ENCODE measurements at places on chromosomes 7 and 10.

DNA sequence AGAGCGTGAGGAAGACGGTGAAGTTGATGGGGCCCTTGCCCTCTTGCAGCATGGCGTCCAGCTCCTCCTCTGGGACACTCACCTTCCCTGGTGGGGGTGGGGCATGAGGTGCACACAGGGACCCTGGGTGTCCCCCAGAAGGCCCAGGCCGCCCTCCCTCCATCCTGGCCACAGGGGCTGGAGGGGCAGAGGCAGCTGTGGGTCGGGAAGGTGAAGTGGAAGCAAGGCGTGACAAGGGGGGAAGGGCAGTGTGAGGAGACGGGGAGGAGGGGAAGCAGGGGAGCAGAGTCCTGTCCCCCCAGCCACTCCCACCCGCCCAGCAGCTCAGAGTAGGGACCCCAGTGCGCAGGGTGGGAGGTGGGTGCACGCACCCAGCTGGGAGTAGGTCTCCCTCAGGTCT lies 791 bp downstream of the MYL7 start:
- DNase-seq, result no peak

DNA sequence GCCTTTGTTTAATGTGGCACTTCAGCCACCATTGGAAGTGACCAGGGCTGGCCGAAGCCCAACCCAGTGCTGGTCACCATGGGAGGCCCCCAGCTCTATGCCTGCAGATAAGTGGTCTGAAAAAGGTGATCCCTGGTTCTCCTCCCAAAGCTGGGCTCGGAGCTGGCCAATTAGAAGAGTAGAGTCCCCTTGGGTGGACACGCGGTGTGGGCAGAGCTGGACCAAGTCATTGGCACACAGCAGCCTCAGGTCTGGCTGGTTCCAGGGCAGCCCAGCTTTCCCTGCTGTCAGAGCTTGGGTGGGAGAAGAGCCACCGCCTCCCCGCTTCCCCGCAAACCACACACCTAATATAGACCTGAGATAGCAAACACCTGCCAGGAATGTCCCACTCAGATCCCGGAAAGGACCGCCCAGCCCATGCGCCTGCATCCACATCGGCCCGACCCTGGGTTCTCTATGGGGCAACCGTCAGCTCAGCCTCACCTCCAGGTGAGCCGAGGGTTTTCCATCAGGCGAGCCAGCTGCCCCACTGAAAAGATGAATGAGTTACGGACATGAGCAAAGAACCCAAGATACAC lies 84.3 kb downstream of the TCERG1L start:
- no peak for DNase-seq

DNA sequence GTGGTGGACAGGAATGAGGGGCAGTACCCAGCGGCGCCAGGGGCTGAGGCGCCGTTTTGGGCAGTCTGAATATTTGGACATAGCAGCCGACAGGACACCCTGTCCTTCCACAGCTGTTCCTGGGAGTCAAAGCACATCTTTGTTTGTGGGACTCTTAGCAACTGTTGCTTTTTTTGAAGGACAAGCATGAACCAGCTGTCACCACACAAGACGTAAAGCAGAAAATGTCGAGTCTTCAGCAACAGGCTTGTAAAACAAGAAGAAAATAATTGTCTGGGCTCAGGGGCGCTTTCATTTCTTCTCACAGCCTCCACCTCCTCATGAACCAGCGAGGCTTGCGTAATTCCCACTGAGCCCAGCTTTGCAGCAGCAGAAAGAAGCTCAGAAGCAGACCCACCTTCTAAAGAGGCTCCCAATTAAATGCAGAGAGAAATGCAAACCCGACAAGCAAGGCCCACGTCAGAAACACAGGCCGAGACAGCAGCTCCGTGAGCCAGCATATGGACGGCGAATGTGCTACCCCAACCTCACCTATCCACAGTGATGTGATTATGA lies 68.9 kb upstream of the DNAAF5 start:
- DNase-seq, result no peak

- DNase-seq, result no peak
Measured at GRCh38 chr10:6012121-6012905, 35.0 kb upstream of the IL15RA start.

- no peak for DNase-seq
Measured at GRCh38 chr7:111832174-111832573, 269.9 kb upstream of the IMMP2L start.

DNA sequence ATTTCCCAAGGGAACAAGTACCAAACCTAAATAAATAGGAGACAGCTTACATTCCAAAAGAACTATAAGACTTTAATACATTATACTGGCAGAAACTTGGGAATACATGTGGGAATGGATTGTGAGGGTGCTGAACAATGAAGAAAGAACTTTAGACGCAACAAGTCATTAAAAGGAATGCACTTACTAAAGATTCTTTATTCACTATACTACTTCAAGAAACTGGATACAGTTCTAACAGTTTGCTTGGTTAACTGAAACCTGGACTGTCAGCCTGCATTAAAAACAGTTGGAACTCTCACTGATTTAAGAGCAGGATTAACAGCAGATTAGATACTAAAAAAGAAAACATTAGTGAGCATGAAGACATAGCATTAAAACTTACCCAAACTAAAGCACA lies 12.0 kb downstream of the CACUL1 start:
- DNase-seq, result no peak

DNA sequence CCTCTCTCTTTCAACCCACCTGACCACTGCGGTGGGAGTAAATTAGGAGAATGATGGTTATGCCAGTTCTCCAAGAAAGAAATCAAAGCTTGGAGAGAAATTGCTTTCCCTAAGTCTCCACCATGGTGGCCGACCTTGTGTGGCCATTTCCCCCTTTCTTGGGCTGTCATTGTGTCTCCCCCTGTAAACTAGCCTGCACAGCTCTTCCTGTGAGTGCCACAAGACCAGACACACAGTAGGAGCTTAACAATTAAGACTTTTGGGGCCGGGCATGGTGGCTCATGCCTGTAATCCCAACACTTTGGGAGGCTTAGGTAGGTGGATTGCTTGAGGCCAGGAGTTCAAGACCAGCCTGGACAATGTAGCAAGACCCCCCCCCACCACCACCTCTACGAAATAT lies 18.9 kb upstream of the LIMK1 start:
- no peak for DNase-seq

DNA sequence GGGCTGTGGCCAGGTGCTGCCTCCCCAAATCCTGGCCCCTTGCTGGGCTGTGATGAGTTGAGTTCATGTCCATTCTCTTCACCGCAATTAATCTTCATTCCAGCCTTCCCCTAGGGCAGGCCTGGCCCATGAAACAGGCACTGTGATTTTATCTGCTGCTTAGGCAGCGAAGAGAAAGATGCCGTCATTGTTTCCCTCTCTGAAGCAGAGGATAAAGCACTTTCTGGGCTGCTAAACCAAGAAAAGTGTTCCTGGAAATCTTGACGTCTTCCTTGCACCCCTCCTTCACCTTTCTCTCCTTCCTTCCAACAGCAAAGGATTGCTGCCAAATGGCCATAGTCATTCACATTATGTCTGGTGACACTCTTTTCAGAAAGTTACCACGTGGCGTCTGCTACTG lies 265.9 kb downstream of the ZEB1 start:
- DNase-seq, result no peak

GRCh38 chr7:150877536-150877935 lies 25.2 kb downstream of the AOC1 start:
- DNase-seq, result no peak

- no peak for DNase-seq
Measured at GRCh38 chr7:115116773-115117715, 195.2 kb downstream of the MDFIC start.

DNA sequence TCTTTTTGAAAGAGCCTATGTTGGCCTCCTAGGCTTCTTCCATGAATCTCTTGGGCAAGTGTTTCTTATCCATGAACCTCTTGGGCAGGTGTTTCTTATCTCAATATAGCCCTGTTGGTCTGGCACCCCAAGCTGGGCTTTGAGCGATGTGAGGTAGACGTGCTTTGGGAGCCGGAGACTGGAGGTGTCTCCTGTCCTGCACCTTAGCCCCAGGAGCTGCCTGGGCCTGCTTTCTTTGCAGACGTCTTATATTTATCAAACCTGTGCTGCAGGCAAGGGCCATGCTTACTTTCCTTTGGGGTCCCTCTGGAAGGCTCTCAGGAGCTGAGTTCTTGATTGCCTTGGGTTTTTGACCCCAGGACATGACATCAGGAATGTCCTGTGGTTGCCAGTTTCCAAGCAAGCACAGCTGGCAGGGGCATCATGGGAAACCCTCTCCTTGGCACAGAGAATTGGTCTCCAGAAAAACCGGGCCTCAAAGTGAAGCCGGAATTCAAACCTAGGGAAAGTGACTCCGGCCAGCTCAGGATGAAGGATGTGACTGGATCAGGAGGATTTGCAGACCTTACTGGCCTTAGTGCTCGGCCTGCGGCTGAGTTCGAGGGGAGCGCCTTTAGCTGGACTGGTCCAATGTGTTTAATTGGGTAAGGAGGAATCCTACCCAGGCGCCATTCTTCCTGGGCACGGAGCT lies 2.8 kb downstream of the JAKMIP3 start:
- DNase-seq, result no peak

DNA sequence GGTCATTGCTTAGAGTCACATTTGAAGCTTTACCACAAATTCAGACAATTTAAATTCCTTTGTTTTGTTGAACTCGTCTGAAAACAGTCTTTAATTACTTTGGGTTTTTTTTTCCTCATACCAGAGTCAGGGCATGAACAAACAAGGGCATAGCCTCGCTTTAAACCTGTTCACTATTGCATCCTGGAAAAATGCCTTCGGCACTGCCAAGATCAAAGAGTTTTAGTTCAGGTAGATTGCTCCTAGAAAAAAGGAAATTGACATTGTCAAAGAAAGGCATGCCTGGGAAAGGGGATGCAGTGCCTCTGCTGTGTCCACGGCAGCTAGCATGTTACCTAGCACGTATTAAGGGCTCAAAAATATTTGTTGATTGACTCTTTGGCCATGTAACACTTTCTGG lies 235.1 kb downstream of the ARHGAP21 start:
- DNase-seq, result no peak

DNA sequence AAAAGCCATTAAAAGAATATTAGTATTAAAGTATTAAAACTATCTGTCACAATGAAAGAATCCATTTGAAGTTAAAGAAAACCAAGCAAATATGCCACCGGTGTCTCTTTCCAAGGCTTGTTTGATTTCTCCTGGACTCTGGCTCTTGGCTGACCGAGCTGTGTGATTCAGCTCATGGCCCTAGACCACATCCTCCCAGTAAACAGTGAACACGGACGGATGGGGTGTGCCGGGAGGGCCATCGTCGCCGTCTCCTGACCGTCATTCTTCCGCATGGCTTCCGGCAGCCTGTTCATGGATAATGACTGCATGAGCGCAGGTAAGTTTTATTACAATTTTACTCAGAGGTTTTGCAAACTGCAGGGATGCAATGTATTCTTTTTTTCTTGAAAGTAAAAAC lies 218.5 kb downstream of the DNAJB6 start:
- no peak for DNase-seq

- DNase-seq, result peak; percentile 21
Measured at GRCh38 chr10:71623098-71623985, 96.2 kb downstream of the C10orf105 start.

- DNase-seq, result no peak
Measured at GRCh38 chr10:109914966-109915365, 8.3 kb downstream of the XPNPEP1 start.

- DNase-seq, result no peak
Measured at GRCh38 chr7:91778416-91778815, 102.1 kb downstream of the MTERF1 start.

DNA sequence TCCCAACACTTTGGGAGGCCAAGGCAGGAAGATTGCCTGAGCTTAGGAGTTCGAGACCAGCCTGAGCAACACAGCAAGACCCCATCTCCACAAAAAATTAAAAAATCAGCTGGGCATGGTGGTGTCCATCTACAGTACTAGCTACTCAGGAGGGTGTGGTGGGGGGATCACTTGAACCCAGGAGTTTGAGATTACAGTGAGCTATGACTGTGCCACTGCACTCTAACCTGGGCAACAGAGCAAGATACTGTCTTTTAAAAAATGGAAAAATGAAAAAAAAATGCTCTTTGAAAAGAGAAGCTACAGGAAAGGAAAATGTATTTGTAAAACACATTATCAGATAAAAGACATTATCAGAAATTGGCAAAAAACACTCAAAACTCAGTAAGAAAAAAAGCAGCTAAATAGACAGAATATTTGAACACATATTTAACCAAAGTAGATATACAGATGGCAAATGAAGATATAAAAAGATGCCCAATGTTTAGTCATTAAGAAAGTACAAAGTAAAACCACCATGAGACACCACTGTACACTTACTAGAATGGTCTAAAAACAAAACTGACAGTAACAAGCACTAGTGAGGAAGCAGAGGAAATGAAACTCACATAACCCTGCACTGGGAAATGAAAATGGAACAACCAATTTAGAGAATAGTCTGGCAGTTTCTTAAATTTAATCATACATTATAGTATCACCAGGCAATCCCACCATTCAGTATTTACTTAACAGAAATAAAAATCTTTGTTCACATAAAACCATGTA lies 40.5 kb downstream of the NRBF2 start:
- no peak for DNase-seq

DNA sequence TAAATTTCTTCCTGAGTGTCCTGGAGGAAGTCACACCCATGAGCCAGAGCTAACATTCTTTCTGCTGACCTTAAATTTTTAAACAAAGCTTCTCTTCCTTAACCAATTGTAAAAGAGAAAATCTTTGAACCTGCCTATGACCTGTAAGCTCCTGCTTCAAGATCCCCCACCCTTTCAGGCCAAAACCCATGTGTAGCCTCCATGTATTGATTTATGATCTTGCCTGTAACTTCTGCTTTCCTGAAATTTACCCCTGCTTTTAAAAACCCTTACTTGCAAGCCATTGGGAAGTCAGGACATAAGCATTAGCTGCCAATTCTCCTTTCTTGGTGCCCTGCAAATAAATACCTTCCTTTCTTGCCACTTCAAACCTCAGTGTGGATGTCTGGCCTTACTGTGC lies 68.5 kb upstream of the HECTD2 start:
- DNase-seq, result no peak

- DNase-seq, result no peak
Measured at GRCh38 chr10:132447446-132448247, 50.6 kb downstream of the PWWP2B start.

GRCh38 chr7:44058759-44059218 lies 6.6 kb downstream of the PGAM2 start:
- no peak for DNase-seq

DNA sequence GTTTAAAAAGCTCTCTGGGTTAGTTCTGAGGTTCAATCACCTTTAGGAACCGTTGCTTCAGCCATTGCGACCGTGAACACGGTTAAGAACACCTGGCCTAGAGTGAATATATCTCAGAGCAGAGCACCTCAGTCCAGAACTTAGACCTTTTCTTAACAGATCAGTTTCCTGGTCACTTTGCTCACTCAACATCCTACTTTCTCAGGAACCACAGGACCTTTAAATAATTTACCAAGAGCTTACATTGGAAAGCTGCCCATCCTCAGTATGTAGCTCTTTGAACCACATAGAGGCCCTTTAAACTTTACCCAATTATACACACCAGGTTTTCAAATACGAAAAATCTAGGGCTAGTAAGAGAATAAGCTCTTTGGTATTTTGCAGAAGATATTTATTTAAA lies 153.2 kb downstream of the NRBF2 start:
- DNase-seq, result no peak

GRCh38 chr7:149474309-149475120 lies 13.7 kb upstream of the ZNF777 start:
- DNase-seq, result no peak

- DNase-seq, result no peak
Measured at GRCh38 chr7:55050281-55050680, 31.5 kb downstream of the EGFR start.

- DNase-seq, result no peak
Measured at GRCh38 chr10:79084012-79084971, 15.5 kb downstream of the ZMIZ1 start.

All from C1 segment of cervical spinal cord (tissue), 14 donors.